ENCODE measurements at places on chromosomes 7 and 10. TPM values are rescaled to one million over a fixed set of nuclear protein-coding genes. Genes with fewer than 3 reads are reported as not detected.

DNA sequence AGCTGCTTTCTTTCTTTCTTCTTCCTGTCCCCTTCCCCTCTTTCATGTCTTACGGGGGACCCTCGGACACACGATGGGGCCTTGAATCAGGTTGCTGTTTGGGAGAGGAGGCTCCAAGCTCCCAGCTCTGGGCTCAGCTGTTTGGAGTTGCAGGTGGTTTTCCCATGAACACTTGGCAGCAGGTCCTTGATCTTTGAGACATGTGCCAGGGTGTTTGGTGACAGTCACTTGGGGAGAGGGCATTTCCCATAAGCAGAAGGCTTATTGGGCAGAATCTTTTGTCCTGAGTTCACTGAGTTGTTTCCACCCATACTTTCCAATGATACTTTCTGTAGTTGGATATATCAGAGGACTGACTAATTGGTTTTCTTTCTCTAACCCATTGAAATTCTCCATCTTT is 104.7 kb upstream of the SH2B2 start:
- H3K36me3 ChIP-seq = no peaks in the 10 kb centered on the region
- no peak overlapping the region for H3K27ac ChIP-seq
- H3K4me1 ChIP-seq = no peaks in the 10 kb centered on the region
- H3K4me3 ChIP-seq = no peak overlapping the region

GRCh38 chr10:70615784-70616522 is 13.4 kb upstream of the PRF1 start:
- no peaks in the 10 kb centered on the region for H3K4me1 ChIP-seq
- H3K27me3 ChIP-seq = no peaks in the 10 kb centered on the region
- no peak overlapping the region for H3K27ac ChIP-seq
- peak; percentile 41 for DNase-seq
- H3K4me3 ChIP-seq = no peak overlapping the region

Gene OR2A42
- total RNA-seq = not detected

DNA sequence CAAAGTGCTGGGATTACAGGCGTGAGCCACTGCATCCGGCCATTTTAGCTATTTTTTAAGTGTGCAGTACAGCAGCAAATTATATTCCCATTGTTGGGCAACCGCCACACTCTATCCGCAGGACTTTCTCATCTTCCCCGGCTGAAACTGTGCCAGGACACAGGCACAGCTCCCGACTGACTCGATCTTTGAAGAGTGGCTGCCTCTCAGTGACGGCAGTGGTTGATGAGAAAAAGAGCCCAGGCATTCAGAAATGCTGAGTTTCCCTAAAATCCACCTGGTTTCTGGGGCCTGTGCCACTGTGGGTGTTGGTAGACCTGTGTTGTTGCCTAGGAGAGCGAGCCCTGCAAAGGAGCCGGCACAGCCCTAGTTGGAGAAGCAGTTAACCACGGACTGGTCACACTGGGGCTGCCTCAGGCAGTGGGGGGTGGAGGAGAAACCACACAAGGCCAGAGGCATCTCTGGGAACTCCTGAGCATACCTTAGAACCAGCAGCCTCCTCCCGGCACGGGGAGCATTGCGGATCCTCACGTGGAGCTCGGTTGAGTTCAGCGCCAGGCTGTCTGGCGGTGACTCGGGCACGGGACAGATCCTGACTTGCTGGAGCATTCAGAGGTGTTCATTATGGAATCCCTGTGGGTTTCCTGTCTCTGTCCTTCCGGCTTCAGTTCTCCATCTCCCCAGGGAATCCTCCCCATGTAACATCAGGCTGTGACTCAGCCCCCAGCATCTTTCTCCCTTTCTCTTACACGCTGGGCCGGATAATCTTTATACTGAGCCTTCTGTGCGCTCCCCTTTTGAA is 16.2 kb downstream of the PFKFB3 start:
- H3K4me1 ChIP-seq = no peaks in the 10 kb centered on the region
- no peak overlapping the region for H3K27ac ChIP-seq
- DNase-seq = no peak

Gene GIMAP6
- total RNA-seq = 12.5 TPM

- H3K4me3 ChIP-seq = no peak overlapping the region
- no peak for DNase-seq
- no peak overlapping the region for H3K27ac ChIP-seq
- H3K27me3 ChIP-seq = no peaks in the 10 kb centered on the region
- H3K36me3 ChIP-seq = no peaks in the 10 kb centered on the region
- H3K4me1 ChIP-seq = no peaks in the 10 kb centered on the region
Observed at GRCh38 chr7:132596588-132596987, 20.3 kb upstream of the PLXNA4 start.

Gene AKR1E2
- total RNA-seq = 3.1 TPM
